ENCODE measurements at places on chromosomes 3 and 15. TPM values are rescaled to one million over a fixed set of nuclear protein-coding genes. Genes with fewer than 3 reads are reported as not detected.

Gene MLF1
- 8.3 TPM for total RNA-seq

DNA sequence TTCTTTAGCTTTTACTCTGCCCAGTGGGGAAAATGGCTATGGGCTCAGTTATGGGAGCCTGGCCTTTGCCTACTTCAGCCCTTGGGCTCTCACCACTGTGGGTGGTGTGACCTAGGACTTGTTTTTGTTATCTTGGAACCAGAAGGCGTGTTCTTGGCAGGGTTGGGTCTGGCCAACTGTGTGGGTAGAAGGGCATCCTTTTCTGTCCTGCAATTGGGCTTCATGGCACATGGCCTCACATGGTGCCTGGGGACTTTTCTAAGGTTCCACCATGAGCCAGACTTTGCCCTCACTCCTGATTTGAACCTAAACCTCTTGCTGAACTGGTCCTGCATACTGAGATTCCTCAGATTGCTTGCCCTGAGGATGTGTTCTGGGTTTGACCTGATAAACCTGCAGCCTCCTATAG lies 1.7 kb downstream of the GLYCTK start:
- peak; percentile 45 for DNase-seq

Gene AMOTL2
- 71.5 TPM for total RNA-seq

GRCh38 chr15:65921780-65922179 lies 52.5 kb downstream of the RAB11A start:
- DNase-seq = no peak

DNA sequence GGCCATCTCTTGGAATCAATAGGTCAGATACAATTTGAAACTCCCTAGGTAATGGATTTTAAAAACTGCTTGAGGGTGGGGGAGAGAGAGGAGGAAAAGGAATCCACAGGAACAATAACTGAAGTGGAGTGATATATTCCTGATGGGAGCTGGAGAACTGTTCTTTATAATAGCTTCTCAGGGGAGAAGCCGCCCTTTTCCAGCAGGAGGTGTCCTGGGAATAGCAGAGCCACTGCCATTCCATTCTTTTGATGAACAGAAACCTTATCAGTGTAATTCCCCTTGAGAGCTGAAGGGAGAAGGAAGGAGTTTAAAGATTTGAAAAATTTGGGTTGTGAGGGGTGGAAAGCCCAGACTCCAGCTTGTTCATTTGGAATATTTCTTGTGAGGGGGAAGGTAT lies 504.9 kb upstream of the DPH6 start:
- DNase-seq = no peak

DNA sequence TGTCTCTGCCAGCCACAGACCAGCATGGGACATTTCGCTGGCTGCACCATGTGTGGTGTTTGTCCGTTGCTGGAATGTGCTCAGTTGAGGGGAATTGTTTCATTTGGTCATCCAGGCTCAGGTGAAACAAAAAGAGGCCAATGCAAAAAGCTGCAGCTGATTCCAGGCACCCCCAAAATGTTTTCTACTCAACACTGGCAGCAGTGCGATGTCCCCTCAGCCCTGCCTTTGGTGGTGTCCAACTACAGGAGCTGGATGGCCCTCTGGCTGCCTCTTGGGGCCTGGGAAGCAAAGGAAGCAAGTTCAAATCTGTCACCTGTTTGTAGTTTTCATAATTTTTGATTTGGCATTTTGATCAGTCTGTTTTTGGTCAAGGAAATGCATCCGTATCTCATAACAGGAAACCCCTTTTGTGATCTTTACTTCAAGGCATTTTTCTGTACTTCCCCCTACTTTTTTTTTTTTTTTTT lies 141.8 kb downstream of the EEFSEC start:
- DNase-seq = no peak

GRCh38 chr3:179174316-179174715 lies 26.2 kb downstream of the PIK3CA start:
- no peak for DNase-seq

DNA sequence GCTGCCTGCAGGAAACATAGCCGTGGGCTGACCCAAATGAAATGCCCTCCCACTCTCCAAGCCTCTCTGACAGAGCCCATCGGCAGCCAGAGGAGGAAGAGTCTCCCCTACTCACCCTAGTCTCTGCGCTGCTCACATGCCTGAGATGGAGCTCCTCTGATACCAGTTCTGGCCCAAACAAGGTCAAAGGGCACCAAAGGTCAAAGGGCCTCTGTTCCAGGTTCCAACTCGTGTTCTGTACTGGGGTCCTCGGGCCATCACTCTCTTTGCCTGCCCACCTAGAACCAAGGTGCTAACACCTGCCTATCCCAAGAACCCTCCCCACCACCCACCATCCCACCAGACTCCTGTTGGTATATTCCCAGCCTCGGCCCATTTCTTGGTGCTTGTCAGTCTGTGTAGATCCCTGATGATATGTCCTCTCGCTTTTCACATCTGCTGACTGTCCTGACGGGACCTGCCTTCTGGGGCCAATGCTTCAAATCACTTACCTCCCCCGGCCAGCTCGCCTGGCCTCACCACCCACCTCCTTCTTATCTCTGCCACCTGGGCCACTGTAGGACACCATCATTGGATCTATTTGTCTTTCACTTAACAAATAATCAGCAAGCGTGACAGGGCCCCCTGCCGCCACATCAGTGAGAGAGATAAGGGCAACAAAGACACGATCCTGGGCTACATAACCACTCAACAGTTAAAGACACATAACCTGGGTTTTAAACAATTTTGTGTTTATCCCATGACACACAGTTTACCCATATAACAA lies 90.4 kb downstream of the SRGAP3 start:
- DNase-seq = no peak

Gene SHC4
- 0.78 TPM for total RNA-seq

Gene NAA80
- 4.4 TPM for total RNA-seq

Gene HCN4
- 0.78 TPM for total RNA-seq

- DNase-seq = no peak
Observed at GRCh38 chr3:122797291-122797690, 2.4 kb downstream of the SLC49A4 start.

GRCh38 chr3:114242947-114243346 lies 5.6 kb upstream of the ZNF80 start:
- DNase-seq = no peak

Gene CGNL1
- 24.7 TPM for total RNA-seq

DNA sequence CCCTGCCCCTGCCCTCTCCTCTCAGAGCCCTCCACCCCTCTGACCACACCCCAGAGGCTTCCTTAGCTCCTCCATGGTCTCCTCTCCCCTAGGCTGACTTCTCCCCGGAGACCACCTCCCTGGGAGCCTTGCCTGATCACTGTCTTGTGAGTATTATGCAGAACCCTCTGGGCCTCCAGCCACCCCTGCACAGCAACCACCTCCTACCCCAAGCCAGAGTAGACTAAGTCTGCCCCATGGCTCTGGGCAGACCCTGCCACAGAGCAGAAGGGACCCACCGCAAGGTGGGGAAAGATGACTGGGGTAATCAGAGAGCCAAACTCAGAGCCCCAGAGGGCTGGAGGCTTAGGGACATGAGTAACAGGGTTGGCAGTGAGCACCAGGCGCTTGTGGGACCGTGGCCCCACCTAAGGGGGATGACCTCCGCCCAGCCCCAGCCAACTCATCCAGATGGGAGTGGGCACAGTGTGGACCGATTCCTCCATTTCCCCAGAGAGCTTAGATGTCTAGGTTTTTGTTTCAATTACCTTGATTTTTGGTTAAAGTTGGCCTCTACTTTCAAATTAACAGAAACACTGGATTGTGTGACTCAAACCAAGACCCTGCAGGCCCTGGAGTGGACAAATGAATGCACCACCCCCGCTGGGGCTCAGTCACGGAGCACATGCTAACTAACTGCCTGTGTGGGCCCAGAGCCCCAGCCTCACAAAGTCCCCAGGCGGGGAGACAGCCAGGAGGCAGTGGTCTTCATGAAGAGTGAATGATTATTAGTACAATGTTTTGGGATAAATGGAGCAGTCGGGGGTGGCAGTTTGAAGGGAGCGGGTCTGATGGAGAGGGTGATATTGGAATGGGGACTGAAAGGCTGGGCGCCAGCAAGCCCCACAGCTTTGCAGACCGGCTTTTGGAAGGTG lies 119.4 kb upstream of the PRR20G start:
- no peak for DNase-seq

GRCh38 chr3:162269636-162270458 lies 773.2 kb downstream of the OTOL1 start:
- DNase-seq = no peak

DNA sequence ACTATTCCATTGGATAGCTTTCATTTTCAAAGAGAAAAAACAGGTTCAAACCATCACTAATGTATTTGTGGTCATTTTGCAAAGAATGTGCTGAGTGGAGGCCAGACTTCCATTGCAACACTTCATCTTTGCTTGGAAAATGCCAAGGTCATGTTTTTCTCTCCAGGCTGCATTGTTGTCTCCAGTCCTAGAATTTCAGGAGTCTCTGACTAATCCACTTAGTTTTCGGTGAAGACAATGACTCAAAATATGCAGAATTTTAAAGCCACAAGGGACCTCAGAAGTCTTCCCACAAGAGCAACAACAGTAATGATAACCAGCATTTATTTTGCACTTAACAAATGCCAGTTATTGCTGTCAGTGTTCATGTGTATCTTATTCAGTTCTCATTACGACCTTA lies 277.0 kb downstream of the RYR3 start:
- DNase-seq = no peak

- DNase-seq = no peak
Observed at GRCh38 chr3:128914966-128915645, 35.7 kb downstream of the ACAD9 start.

DNA sequence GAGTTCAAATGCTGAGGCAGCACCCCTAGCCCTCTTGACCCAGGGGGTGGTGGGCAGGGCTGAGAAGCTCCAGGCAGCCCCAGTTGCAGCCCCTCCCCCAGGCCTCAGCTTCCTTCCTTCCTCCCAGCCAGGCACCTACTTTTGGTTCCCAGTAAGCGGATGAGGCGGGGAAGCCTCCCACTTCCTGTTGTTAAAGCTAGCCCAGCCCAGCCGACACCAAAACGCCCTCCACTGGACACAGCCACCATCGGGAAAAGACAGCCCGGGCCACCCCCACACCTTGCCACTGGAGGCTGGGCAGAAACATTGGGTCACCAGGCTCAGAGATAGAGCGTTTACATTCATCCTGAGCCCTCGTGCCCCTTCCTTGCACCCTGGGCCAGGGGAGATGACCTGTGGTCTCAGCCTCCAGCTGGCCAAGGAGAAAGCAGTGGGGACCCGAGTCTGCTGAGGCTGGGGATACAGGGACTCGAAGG lies 3.5 kb downstream of the DUSP7 start:
- DNase-seq = peak; percentile 84

Gene DUOX1
- 0.26 TPM for total RNA-seq

DNA sequence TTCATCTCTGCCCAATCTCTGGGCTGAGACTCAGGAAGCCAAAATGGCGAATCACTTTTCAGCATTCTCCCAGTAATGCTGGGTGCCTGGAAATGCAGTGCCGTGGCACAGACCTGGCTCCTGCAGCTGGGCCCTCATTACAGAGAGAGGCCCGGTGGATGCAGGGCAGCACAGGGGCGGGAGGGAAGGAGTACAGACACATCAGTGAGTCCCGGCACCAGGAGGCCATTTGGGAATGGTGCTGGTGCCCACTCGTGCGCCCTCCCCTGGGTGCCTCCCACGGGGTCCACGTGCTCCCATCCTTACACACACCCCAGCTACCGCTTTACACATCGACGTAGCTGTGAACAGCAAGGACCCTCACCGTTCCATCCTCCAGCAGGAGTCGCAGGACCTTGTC lies 13.2 kb downstream of the MYO5C start:
- DNase-seq = no peak

- DNase-seq = no peak
Observed at GRCh38 chr3:39148435-39149058, 4.8 kb downstream of the CSRNP1 start.

DNA sequence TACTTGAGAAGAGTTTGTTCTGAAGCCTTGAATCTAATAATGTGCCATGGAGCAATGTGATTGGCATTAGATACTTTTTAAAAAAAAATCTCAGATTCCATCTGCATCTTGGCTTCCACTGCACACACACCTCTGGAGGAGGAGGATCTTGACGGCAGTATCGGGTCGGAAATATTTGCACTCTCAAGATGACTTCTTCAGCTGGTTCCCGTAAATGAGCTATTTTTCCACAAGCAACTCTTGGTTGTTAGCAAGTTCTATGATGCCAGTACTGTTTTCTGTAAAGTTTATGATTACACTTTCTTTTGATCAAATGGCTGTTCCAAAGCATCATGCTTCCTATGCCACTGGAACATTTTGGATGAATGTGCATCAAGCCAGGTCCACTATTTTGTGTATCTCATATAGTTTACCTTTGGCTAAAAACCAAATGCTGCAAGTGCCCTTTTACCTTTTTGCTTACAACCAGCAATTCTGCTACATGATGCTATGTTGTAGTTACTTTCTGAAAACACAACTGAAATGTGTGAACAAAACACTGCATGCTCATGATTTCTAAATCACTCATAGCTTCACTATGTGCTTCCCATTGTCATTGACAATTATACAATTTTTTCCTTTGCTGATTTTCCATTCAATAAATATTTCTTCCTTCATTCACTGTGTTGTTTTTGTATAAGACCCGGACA lies 43.8 kb downstream of the CCR3 start:
- no peak for DNase-seq

- no peak for DNase-seq
Observed at GRCh38 chr15:65962187-65962586, 92.9 kb downstream of the RAB11A start.

DNA sequence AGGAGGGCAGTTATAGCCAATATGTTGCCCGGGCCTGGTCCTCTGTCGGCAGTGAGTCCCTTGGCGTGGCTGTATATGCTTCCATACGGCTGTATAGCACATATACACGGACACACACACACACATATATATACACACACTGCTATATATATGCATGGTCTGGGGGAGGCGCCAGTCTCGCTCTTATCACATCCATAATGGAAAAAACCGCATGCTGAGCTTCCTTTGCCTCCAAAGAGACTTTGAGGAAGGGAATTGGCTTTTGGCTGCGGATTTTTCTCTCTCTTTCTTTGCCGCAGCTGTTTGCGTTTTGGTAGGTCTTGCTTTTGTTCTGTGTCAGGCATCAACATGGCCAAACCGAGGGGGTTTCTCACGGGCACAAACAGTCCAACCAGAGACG lies 11.3 kb upstream of the TMEM115 start:
- no peak for DNase-seq

Gene LEKR1
- 1.3 TPM for total RNA-seq

- DNase-seq = no peak
Observed at GRCh38 chr15:63384906-63385305, 3.3 kb upstream of the CA12 start.

- no peak for DNase-seq
Observed at GRCh38 chr15:88395241-88395640, 71.9 kb downstream of the MRPL46 start.

Gene SERPINI1
- 20.0 TPM for total RNA-seq
